ENCODE measurements at places on chromosomes 12 and 14. TPM values are rescaled to one million over a fixed set of nuclear protein-coding genes. Genes with fewer than 3 reads are reported as not detected.

The HNRNPC gene
- 1,205 TPM for total RNA-seq

The GALNT9 gene
- total RNA-seq, result 0.08 TPM

The HOXC13 gene
- 1.9 TPM for total RNA-seq

The TRPV4 gene
- 2.9 TPM for total RNA-seq

The DDX47 gene
- 98.2 TPM for total RNA-seq

The GLIPR1L1 gene
- not detected for total RNA-seq

The FITM1 gene
- 137 TPM for total RNA-seq

The PLEKHH1 gene
- total RNA-seq, result 0.30 TPM

The SERPINA3 gene
- total RNA-seq, result 0.15 TPM

The DEPDC4 gene
- total RNA-seq, result 5.1 TPM

The OTUB2 gene
- 0.51 TPM for total RNA-seq

The SLC25A47 gene
- 0.08 TPM for total RNA-seq

The CISTR gene
- total RNA-seq, result not detected

The IRAK4 gene
- 15.7 TPM for total RNA-seq

The A2M gene
- 0.33 TPM for total RNA-seq

The CEBPE gene
- not detected for total RNA-seq

The BDKRB2 gene
- total RNA-seq, result 0.03 TPM

The PRH2 gene
- not detected for total RNA-seq

The PLEKHG7 gene
- total RNA-seq, result not detected

All from SJCRH30 (cell line).